ENCODE measurements at places on chromosomes 2 and 18.

DNA sequence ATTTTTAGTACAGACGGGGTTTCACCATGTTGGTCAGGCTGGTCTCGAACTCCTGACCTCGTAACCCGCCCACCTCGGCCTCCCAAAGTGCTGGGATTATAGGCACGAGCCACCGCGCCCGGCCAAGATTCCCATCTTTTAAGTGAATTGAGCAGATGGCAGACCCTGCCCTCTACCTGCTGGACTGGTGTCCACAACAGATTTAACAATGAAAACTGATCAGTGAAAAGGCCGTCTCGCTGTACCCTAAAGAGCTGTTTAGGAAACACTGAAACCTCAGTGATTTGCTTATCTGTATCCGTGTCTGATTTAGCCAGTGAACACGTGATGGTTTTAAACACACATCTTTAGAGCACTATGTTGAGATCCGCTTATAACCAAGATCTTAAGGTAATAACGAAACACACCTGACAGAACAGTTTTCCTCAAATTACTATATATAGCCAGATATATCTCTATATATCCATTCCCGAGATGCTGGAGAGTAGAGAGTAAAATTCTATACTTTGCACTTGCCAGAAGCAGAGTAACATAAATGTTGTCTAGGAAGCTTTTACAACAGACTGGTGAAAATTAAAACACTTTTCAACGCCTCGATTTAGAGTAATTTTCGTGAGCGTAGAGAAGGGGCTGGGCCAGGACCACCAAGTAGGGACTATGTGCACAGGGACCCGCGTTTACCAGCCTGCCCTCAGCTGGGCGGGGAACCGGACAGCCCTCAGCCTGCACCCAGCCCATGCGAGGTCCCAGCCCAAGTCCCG, 594 bp downstream of the FAM161A start:
- peak; percentile 87 for DNase-seq

- DNase-seq = no peak
These were observed 155.2 kb downstream of the BCL2 start for GRCh38 chr18:63164396-63164795.

- no peak for DNase-seq
These were observed 78.8 kb upstream of the TGFA start for GRCh38 chr2:70632388-70632787.

- no peak for DNase-seq
These were observed 104.1 kb downstream of the ESCO1 start for GRCh38 chr18:21496277-21496835.

DNA sequence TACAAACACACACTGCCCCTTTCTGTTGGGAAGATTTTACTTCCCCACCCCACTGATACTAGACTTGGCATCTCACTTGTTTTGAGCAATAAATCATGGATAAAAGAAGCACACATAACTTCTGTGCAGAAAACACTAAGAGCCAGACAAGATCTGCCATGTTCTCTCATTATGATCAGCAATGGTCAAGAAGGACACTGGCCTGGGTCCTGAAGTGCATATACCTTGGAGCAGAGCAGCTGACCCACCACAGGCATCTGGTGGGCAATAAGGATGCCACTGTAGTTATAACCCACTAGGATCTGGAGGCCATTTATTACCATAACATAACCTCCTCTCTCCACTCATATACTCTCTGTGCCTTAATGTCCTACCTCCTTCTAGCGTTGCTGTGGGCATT, 338.3 kb downstream of the NCKAP5 start:
- no peak for DNase-seq

DNA sequence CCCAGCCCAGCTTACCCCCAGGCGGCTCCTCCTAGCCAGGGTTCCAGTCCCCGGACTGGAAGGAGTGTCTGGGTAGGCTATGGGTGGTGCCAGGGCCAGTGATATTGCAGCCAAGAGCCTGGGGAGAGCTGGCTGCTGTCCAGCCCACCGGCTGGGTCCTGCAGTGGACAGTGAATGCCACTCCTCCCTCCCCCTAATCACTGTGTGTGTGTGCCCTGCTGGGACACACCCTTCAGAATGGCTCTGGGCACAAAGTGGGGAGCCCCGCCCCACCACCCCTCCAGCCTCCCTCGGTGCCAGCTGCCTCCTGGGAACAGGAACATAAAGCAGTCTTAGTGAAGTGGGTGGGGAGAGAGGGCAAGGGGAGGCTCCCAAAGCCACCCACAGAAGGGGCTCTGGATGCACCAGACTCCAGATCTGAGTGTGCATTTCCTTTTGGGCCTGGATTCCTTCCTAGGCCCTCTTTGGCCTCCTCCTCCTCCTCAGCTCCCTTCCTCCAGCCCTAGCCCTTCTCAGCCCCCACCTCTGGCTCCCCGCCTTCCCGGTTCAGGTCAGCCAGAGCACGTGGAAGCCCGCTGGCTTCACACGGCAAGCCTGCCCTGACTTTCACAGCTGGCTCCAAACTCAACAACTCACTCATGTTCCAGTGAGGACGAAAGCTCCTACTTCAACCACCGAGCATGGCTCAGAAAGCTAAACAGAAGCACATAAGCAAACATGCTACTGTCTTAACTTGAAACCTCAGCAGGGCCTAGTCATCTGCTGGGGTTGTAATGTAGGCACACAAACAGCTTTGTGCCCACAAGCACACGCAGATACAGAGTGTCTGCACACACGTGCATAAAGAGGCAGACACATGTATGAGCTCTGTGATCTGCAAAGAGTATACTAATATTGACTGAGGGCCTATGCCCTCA, 209.2 kb upstream of the SMAD2 start:
- DNase-seq = no peak

DNA sequence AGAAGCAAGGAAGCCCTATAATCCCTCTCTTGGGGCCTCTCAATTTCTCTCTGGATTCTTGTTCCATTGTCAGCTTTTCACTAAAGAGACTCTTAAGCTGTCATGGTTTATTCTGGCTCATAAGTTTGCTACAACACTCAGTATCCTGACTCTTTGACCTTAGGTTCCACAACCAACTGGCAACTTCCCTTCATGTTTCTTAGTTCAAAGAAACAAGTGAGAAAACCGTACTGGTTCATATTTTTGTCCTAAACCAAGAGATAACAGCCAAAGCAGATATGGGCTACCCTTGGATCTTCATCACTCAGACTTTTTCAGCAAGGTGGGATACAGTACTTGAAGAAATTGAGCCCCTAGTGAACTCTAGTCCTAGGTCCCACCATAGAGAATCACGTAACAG, 109.9 kb upstream of the CRIM1 start:
- no peak for DNase-seq

DNA sequence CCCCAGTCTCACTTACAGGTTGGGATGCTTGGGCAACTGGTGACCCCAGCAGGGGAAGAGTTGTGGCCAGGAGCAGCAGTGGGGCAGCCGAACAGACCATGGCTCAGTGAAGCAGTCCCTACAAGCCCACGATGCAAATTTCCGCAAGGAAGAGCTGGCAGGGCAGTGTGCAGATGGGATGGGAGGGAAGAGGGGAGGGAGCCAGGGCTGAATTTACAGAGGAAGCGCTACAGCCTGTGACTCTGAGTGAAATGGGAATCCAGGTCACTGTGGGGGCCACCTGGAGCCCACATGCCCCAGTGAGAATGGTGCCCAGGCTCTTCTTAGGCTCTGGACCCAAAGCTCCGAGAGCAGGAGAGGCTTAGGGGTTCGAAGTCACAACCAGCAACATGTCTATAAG, 27.0 kb upstream of the SELENOI start:
- DNase-seq = no peak

- no peak for DNase-seq
These were observed 36.0 kb upstream of the TTC27 start for GRCh38 chr2:32591669-32592463.

DNA sequence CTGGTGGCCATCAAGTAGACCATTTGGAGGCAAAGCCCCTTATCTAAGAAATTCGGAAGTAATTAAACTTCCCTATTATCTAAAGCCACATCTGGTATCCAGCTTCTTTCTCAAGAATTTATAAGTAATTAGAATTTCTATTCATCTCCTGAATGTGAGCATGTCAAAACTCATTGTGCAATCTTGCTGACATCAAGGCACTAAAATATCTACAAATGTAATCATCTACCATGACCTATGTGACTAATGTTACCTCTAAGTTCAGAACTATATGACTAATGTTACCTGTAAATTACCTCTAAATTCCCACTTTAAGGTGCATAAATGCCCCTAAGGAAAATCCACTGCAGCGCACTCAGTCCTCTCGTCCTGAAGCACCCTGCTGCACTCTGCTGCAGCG, 773.0 kb downstream of the CPS1 start:
- no peak for DNase-seq

GRCh38 chr18:76412010-76412817, 82.8 kb downstream of the ZNF516 start:
- peak; percentile 50 for DNase-seq

DNA sequence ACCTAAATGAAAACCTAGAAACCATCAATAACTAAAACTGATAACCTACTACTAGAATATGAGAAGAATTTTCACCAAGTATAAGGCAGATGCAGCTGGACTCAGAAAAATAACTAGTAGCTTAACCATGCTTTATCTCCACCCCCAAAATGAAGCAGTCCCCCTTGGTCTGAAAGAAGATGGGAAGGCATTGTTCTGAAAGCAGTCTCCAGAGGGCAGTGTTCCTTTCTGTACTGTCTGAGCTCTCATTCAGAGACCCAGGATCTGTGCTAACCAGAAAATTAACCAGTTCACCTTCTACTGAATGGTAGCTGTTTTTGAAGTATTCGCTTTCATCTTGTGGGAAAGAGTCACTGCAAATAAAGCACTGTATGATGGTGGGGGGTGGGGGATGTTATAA, 273.0 kb downstream of the PDE11A start:
- DNase-seq = peak; percentile 18

- DNase-seq = no peak
These were observed 49.3 kb downstream of the LYPD6B start for GRCh38 chr2:149087751-149088150.

DNA sequence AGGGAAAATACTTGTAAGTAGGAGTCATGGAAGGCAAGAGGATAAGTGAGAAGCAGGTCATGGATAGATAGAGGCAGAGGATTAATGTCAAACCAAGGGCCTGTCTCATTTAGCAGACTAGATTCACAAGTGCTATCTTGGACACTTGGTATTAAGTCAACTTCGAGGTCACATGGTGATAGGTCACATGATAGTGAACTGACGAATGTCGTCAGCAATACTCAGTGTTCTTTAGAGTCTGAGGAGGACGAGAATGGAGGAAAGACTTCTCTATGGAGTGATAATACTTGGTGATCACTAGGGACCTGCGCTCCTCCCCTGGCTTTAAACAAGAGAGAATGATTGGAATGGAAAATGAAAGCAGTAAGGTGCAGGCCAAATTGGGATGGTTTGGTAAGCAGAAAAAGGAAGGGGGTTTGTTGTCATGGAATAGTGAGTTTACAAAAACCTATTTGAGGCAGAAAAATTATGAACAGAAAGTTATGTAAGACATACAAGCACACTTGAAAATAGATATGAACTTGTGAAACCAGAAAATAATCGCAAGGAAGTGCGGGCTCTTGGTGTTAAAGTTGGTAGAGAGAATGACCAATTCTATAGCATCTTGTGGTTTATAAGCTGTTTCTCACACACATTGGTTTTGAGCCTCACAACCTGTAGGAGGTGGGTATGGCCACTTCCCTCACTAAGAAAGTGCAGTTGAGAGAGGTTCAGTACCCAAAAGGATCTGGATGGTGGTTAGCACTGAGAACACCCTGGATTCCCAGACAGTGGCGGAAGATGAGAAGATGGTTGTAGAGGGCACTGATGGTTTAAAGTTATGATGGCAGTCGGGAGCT, 141.5 kb downstream of the WDSUB1 start:
- no peak for DNase-seq

DNA sequence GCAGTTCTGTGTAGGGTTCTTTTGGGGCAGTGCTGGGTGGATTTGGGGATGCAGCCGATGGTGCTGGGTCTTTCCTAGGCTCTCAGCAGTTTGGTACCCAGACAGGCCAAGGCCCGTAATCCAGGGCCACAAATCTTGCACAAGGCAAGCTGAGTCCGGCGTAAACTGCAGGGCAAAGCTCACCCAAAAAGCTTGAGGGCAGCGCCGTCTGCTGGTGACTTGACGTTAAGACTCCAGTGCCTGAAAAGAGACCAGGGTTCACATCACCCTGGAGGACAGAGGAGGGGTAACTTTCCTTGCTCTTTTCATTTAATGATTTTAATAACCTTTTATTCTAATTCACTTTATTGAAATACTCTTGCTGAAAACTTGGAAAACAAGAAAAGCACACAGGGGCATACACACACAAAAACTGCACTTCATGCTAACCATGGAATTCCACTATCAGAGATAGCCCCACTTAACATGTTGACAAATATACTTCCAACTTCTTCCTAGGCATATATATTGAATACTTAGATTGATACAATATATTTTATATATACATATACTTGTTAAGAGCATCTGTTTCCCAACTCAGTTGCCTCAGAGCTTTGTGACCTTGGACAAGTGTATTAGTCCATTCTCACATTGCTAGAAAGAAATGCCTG, 38.9 kb downstream of the CNGA3 start:
- DNase-seq = peak; percentile 87

DNA sequence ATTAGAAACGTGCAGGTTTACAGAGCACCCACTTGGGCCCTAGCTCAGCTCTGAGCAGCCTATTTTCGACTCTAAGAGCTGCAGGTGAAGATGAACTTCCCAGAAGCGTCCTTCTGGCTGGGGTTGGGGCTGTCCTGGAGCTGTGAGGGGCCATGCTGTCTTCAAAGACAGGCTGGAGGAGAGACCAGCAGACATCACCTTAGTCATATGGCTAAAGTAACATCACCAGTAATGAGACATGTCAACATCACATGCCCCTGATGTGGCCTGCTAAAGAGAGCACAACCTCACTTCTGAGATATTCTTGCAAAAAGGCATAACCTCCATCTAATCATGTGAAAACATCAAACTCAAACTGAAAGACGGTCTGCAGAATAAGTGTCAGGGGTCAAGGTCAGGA, 87.2 kb upstream of the ZNF532 start:
- DNase-seq = no peak

DNA sequence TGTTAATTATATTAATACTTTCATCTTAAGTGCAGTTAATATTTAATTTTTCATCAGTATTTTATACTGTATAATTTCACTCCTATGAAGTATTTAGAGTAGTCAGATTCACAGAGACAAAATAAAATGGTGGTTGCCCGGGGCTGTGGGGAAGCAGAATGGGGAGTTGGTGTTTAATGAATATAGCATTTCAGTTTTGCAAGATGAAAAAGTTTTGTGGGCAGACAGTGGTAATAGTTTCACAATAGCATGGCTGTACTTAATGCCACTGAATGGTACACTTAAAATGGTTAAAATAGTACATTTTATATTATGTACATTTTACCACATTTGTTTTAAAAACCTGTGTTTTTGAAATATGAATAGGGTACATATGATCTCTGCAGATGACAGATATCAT, 31.2 kb downstream of the CFAP221 start:
- no peak for DNase-seq

Data from urothelium cell line (cell line).